Effector memory CD8-positive, alpha-beta T cell (primary cell): ENCODE measurements at places on chromosomes 12 and 14.
A peak's percentile ranks its signal among the peaks of the same experiment; 100 is the strongest.

- peaks cover 38% of the 10 kb centered on the region for H3K27me3 ChIP-seq
- H3K36me3 ChIP-seq = no peaks in the 10 kb centered on the region
- no peak within 1 kb of the TSS for H3K27ac ChIP-seq
Observed at GRCh38 chr12:32399370-32400113, at the start of gene FGD4. FGD4 (plus strand) TSS chr12:32399558.

DNA sequence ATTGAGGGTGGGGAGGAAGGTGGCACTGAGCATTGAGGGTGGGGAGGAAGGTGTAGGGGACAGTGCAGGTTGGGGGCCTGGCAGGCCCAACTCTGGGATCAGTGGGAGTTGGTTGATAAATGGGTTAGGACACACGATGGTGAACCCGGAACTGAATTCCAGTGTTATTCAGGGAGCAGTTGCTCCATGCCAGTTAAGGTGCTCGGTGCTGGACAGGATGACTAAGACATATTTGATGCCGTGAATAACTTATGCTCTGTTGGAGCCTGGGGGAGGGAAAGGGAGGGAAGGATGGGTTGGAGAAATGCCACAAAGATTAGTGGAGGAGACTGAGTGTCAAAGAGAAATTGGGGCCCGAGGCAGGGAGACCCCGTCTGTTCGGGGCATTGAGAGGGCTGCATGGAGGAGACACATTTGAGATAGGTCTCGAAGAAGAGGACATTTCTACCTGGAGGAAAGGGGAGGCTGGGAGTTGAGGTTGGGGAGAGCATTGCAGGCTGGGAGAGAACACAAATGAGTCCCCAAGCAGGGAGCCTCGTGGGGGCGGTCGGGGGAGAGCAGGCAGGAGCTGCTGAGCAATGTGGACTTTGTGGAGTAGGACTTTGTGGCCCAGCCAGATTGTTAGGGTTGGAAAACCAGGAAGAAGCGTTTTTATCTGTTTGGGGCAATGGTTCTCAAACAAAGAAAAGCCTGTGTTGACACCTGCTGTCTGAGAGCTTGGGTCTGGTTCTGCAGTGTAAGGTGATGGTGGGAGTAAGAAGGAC, 65.3 kb downstream of the IQSEC3 start:
- H3K36me3 ChIP-seq = no peaks in the 10 kb centered on the region
- H3K27me3 ChIP-seq = peaks cover 70% of the 10 kb centered on the region
- no peak for DNase-seq

GRCh38 chr14:103149351-103150237, 26.3 kb downstream of the TNFAIP2 start:
- DNase-seq = no peak
- H3K36me3 ChIP-seq = no peaks in the 10 kb centered on the region
- H3K27ac ChIP-seq = no peak overlapping the region
- no peak overlapping the region for H3K4me3 ChIP-seq

DNA sequence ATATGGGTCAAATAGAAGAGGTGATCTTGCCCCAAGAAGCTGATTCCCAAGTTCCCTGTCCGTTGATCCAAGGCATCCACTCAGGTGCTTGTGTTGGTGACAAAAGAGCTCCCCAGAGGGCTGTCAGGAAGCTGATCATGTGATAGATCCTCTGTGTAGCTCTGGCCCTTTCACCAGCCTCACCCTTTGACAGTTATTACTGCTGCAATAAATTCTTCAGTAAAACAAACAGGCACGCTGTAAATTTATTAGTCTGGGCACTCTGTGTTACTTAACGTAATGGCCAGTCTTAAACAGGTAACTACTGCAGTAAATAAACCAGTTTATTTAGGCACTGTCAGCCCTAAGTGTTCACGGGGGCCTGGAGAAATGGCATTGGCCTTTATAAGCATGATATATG, 473.9 kb downstream of the BCL11B start:
- peaks cover 3% of the 10 kb centered on the region for H3K36me3 ChIP-seq
- H3K4me1 ChIP-seq = no peaks in the 10 kb centered on the region
- no peak overlapping the region for H3K27ac ChIP-seq
- peaks cover 28% of the 10 kb centered on the region for H3K27me3 ChIP-seq
- no peak overlapping the region for H3K4me3 ChIP-seq

- H3K4me1 ChIP-seq = peaks cover 65% of the 10 kb centered on the region
- peak overlapping the region; percentile 86 for H3K4me3 ChIP-seq
- peaks cover 54% of the 10 kb centered on the region for H3K36me3 ChIP-seq
- DNase-seq = no peak
Observed at GRCh38 chr14:91866511-91867295, 633 bp downstream of the TC2N start.

GRCh38 chr12:123983822-123984485, 10.9 kb downstream of the ZNF664 start:
- H3K27me3 ChIP-seq = no peaks in the 10 kb centered on the region
- DNase-seq = peak; percentile 21
- H3K4me3 ChIP-seq = no peak overlapping the region
- peaks cover 17% of the 10 kb centered on the region for H3K36me3 ChIP-seq

- H3K36me3 ChIP-seq = peaks cover 7% of the 10 kb centered on the region
- no peak overlapping the region for H3K27ac ChIP-seq
- peaks cover 11% of the 10 kb centered on the region for H3K27me3 ChIP-seq
- no peak overlapping the region for H3K4me3 ChIP-seq
- DNase-seq = no peak
- H3K4me1 ChIP-seq = no peaks in the 10 kb centered on the region
Observed at GRCh38 chr12:54463034-54463433, 10.4 kb downstream of the GTSF1 start.

DNA sequence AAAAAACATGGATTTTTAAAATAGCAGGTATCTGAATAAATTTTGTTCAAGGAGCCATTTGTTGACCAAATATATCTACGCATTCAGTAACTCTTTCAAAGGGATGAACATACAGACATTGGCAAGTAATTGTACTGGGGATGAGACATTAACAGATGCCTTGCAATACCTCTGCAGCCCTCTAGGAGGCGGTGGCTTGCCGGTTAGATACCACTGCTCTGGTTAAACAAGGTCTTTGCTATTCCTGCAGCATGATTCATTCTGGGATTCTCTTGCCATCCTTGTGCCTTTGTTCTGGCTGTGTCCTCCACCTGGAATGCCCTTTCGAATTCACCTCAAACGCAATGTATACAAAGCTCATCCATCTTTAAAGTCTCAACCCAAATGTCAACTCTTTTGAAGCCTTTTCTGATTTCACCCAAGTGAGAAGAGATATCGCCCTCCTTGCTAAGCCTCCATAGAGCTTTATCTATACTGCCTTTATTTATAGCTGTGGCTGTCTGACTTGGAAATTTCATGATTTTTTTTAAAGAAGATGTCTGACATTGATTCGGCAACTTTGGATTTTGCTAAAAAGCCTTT, 131.0 kb upstream of the SRRM4 start:
- H3K4me3 ChIP-seq = no peak overlapping the region
- H3K27me3 ChIP-seq = peaks cover 7% of the 10 kb centered on the region
- no peaks in the 10 kb centered on the region for H3K4me1 ChIP-seq
- no peak overlapping the region for H3K27ac ChIP-seq
